ENCODE measurements at places on chromosomes 11 and 22. TPM values are rescaled to one million over a fixed set of nuclear protein-coding genes. Genes with fewer than 3 reads are reported as not detected.

SHISAL1 gene
- total RNA-seq, result 1.5 TPM

DNA sequence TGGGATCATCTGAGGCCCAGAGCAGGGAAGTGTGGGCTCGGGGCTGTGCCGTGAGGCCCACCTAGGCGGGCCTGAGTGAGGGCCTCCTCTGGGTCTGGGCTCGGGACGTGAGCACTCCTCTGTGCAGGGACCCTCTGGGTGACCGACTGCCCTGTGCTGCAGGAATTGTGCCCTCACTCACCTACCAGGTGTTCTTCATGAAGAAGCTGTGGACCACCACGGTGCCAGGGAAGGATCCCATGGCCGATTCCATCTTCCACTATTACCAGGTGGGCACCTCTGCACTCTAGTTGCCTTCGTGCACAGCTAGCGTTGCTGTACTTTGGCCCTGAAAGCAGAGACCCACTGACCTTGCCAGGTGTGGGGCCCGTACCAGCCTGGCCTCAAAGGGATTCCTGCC lies 80.5 kb downstream of the MYO7A start:
- DNase-seq, result no peak

- DNase-seq, result no peak
Measured at GRCh38 chr11:79708319-79708932, 267.6 kb upstream of the TENM4 start.

- DNase-seq, result no peak
Measured at GRCh38 chr11:76806608-76807205, 23.6 kb downstream of the TSKU start.

KCNJ5 gene
- total RNA-seq, result 7.5 TPM

- no peak for DNase-seq
Measured at GRCh38 chr11:67416416-67417335, 1.2 kb downstream of the CARNS1 start.

DNA sequence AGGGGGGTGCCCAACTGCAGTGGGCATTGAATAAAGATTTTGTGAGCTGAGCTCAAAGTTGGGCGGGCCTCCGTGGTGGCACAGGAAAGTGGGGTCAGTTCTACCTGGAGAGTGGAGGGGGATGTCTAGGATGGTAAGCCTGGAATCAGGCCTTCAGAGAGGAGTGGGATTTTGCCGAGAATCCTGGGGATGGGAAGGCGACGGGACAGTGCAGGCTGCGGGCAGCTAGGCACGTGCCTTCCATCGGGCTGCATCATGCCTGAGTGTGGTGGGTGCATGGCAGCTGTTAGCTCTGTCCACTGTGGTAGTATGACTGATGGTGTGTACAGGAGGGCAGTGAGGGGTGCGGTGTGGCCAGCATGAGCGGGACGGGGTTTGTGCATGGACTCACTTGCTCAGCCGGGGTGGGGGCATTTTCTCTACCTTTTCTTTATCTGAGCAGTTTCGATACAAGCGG lies 3.6 kb downstream of the SHANK3 start:
- no peak for DNase-seq

TTC9C gene
- total RNA-seq, result 14.1 TPM

MPZL2 gene
- total RNA-seq, result 11.4 TPM

CTNND1 gene
- total RNA-seq, result 67.0 TPM

- no peak for DNase-seq
Measured at GRCh38 chr11:8927233-8927632, 5.5 kb downstream of the C11orf16 start.

GSTP1 gene
- total RNA-seq, result 393 TPM

DNA sequence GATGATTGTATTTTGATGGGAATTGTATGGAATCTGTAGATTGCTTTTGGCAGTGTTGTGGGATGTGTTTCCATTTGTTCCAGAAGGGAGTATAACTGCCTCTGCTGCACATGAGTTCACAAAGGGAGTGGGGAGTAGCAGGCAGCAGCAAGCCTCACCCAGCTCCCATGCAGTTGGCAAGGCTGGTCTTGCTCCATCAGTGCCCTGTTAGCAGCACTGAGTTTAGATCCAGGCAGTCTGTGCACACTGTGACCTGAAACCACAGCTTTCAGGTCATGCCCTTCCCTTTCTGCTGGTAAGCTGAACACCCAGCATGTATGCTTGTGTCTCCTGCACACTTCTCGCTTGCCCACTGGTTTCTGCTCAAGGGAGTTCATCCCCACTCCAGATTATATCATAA lies 3.7 kb upstream of the NUCB2 start:
- no peak for DNase-seq

- DNase-seq, result no peak
Measured at GRCh38 chr11:78080084-78080817, 589 bp upstream of the NDUFC2 start.

KRTAP5-7 gene
- not detected for total RNA-seq

DNA sequence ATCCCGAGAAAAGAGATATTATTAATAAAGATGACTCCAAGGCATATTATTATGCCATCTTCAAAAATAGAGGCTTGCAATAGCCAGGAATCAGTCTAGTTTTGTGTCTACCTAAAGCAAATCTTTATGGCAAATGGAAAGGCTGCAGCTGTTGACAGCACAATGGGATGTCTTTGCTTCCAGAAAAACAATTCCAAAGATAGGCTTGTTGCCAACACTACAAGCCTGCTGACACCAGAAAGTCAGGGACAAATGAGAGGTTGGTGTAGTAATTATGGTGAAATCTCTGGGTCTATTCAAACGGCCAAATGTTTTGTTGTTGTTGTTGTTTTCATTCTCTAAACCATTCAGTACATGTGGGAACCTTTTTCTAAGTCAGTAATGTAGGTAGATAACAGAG lies 101.8 kb downstream of the LUZP2 start:
- DNase-seq, result no peak

- no peak for DNase-seq
Measured at GRCh38 chr11:11882539-11882938, 40.8 kb downstream of the USP47 start.

DNA sequence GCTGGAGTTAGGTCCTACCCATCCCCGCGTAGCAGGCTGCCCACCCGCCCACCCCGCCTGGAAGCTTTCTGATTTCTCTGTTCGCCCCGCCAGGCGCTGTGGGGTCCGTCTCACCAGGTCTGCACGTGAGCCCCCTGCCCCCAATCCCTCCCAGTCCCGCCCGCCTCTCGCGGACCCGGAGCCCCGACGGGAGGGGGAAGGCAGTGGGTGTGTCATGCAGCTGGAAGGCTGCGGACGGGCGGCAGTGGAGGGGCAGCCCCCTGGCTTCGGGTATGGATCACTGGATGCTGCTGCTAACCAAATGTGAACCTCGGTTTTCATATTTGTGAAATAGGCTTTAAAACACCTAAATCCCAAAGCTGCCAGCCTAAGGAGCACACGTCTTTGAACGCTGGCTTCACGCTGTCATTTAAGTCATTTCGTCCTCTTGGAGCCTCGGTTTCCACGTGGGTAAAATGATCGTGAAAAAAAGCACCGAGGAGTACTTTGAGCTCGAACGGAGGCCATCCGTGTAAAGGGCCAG lies 568 bp upstream of the BIK start:
- no peak for DNase-seq

AQP11 gene
- 0.78 TPM for total RNA-seq

C11orf91 gene
- total RNA-seq, result not detected

DNA sequence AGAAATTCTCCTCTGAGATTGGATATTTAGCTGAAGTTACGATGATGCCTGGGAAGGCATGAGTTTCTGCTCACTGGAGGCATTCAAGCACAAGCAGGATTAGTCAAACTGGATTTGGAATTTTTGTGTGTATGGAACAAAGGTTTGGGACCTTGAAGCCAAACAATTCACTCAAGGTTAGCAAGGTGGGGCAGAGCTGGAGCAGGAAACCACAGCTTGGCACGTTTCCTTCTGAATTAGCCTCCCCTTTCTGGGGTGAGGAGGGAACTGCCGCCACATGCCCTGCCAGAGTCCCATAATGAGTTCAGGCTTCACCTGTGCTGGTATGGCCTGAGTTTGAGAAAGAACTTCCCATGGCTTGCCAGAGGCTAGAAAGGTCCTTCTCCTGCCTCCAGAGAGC lies 50.9 kb upstream of the RRAS2 start:
- DNase-seq, result no peak

GRCh38 chr11:134460881-134461280 lies 48.8 kb upstream of the B3GAT1 start:
- DNase-seq, result no peak

GRCh38 chr22:37187891-37188761 lies at the start of gene C1QTNF6:
Gene C1QTNF6, minus strand, starts transcription at chr22:37188247. Its CDS starts 34 bp downstream, at chr22:37188213.
- peak; percentile 77 for DNase-seq

DNA sequence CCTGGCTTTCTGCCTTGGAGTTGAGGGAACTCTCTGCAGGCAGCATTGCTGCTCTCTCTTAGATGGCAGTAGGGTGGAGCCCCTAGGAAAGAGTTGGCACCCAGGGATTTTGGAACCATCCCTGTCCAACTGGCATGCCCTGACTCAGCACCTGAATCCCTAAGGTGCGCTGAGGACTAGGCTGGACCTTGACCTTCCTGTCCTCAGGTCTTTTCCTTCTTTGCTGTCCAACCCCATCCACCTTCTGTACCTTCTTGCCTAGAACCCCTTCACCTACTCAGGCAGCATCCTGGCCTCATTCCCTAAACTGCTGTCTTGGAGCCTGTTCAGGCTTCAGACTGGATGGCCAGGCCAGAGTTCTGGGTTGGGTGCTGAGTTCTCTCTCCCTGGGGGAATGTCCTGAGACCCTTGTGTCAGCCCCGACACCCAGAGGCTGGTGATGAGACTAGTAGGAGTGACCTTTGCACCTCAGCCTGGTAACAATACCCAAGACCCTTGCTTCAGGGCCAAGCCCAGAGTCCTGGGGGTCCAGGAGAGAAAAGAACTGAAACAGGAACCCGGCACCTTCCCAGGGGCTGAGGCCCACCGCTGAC lies 2.5 kb upstream of the POLD4 start:
- no peak for DNase-seq

GRCh38 chr11:62602141-62603071 lies 741 bp upstream of the MTA2 start:
- peak; percentile 83 for DNase-seq

OR51B4 gene
- not detected for total RNA-seq

CPT1A gene
- 83.3 TPM for total RNA-seq

DNA sequence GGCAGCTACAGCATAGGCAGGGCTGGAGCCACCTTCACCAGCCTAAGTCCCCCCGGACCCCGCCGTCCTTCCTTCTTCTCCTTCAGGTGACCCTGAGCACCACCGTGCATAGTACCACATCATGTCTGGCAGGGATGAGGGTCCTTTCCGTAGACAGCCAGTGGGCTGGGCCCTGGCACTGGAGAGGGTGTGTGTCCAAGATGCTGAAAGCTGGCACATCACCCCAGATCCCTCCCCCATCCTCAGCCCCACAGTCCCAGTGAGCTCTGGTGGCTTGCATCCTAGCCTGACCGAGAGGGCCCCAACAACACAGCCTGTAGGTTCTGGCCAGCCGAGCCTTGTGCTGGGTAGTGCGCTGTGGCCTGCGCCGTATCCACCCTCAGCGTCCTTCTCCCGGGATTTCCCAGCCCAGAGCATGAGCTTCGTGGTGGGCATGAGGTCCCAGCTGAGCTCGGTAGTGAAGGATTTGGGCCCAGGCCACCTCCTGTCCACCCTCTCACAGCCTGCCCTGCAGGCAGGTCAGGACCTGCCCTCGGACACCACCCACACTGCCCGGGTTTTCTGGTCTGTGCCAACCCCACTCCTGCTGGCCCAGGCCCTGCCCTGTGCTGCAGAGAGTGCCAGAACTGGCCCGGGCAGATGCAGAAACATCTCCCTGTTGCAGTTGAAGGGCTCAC lies 1124.3 kb downstream of the BRD1 start:
- DNase-seq, result peak; percentile 44

OR51E1 gene
- total RNA-seq, result 1.9 TPM

DNA sequence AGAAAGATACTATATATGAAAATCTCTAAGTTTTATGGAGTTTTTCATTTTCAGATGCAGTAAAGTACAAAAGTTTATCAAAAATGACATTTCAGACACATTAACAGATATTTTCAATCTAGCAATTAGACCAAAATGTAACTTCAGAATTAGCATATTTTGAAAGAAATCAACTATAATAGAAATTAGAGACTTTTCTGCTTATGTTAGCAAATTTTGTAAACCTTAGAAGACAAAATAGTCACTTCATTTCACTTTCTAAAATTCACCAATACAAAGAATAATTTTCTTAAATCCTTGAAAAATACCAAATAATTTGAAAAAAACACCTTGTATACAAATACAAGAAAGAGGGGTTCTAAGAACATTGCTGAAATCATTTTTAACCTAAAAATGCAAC lies 135.8 kb upstream of the FIBIN start:
- no peak for DNase-seq

- no peak for DNase-seq
Measured at GRCh38 chr11:119204066-119204465, 2.1 kb upstream of the CBL start.

OR8D1 gene
- total RNA-seq, result not detected

DNA sequence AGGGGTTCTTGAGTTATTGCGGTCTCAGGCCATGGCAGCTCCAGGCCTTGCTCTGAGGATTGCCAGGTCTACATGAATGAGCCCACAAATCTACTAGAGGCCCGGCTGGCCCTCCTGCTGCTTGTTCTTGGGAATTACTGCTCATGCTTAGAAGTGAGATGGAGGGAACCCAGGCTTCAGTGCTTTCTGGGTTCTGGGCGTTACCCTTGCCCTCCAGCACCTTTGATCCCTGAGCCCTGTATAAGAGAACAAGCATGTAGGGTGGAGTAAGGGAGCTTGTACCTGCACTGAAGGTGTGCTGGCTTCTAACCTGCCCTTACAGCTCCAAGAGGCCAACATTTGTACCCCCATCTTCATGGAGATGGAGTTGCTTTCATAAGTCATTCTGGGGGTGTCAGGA lies 4.0 kb downstream of the NAA40 start:
- no peak for DNase-seq

VPREB1 gene
- total RNA-seq, result not detected

- DNase-seq, result peak; percentile 88
Measured at GRCh38 chr22:37626144-37626543, 13.3 kb upstream of the SH3BP1 start.

TESMIN gene
- 0.27 TPM for total RNA-seq

SLC37A2 gene
- total RNA-seq, result 4.2 TPM

HORMAD2 gene
- total RNA-seq, result not detected

SBF1 gene
- total RNA-seq, result 47.7 TPM

- DNase-seq, result no peak
Measured at GRCh38 chr22:38494498-38494897, 11.6 kb downstream of the DDX17 start.

PHETA2 gene
- total RNA-seq, result 6.2 TPM

DNA sequence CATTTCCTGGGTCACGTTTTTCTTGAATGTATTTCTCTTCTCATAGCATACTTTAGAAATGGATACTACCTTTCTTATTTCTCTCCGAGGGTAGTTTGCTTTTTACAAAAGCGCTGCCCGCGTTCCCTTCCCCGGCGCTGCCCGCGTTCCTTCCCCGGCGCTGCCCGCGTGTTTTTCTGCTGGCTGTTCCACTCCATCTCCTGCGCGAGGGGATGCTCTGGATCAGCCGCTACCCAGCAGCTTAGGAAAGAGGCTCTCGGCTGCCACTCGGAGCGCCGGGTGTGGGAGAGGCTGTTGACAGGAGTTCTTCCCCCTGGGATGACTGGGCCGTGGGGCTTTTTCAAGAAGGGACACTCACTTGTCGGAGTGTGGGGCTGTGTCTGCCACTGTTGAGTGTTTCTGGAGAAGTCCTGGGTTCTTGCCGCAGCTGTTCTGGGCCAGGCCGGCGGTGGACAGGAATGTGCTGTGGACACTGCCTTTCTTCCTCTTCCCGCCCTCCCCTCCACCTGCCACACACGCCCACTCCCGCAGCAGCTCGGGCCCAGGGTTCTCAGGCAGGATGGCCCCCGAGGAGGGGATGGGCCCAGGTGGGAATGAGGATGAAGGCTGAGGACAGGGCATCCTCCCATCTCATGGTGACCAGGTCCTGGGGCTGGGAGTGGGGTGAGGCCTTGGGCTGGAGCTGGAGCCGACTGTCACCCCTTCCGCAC lies 30.6 kb downstream of the GLB1L2 start:
- no peak for DNase-seq

Data from Right ventricle myocardium inferior (tissue), 1 donor.